ENCODE measurements at places on chromosomes 6 and 20.

DNA sequence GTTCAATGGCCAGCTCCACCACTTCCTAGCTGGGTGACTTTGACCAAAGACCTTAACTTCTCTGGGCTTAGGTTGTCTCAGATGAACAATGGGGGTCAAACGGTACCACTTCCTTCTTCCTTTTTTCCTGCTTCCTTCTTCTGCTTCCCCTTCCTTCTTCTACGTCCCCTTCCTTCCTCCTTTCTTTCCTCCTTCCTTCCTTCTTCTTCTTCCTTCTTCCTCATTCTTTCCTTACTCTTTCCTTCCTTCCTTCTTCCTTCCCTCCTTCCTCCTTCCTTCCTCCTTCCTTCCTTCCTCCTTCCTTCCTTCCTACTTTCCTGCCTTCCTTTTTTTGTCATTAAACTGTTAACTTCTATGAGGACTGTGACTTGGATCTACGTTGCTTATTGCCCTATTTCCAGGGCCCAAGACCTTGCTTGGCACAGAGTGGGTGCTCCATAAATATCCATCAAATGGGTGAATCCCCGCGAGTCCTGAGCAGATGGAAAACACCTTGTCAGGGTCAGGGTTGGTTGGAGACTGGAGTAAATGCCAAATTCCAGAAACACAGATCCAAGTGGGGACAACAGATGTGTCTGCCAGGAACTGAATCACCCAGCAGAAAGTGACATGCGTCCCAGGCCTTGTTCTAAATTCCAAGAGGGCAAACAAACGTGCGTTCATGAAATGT, 243.3 kb downstream of the PREX1 start:
- no peak for DNase-seq

- no peak for DNase-seq
Observed at GRCh38 chr6:87879132-87879861, 168.3 kb upstream of the SPACA1 start.

DNA sequence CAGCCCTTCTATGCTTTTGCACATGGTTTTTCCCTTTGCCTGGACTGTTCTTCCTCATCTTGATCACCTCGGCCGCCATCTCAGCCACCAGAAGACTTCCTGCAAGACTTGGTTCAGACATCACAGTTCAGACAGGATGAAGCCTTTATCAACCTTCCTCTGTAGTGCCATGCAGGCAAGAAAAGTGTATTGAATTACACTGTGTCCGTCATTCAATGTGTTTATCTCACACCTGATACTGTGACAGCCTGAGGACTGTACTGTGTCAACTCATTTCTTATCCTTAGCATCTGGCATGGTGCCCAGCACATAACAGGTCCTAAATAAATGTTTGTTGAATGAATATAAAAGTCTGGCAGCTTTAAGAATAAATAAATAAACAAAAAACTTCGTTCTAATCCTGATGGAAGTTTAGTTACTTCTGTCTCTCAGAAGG, 133.3 kb upstream of the MAN1A1 start:
- DNase-seq = no peak

GRCh38 chr20:36234771-36235320, 1.4 kb upstream of the AAR2 start:
- no peak for DNase-seq
